ENCODE measurements at places on chromosomes 1 and 21.

DNA sequence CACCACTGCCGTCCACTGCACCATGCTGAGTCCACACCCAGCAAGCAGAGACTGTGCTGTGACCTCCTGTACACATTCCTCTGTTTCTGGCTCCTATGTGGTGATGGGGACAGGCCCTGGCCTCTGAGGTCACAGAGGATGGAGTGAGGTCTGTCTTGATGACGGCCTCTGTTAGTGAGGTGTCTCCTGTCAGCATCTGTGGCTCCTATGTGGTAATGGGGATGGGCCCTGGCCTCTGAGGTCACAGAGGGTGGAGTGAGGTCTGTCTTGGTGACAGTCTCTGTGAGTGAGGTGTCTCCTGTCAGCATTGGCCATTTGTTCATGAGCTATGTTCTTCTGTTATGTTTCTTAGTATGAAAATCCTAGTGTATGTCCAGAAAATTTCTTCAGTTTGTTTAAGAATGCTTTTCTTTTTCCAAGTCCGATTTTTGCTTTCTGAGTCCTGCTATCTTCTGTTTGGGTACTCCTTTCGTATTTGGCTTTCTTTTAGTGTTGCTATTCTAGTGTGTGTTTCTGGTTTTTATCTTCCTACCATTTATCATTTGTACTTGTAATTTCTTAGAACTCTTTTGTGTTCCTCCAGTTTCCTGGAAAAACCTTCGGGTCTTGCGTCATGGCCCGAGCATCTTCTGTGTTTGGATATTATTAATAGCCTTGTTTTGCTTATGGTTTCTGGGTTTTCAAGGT, 13.4 kb downstream of the SNAP47 start:
- H3K27me3 ChIP-seq = no peaks in the 10 kb centered on the region
- H3K36me3 ChIP-seq = peaks cover 20% of the 10 kb centered on the region
- peaks cover 14% of the 10 kb centered on the region for H3K4me1 ChIP-seq
- H3K4me3 ChIP-seq = peak overlapping the region; percentile 42

GRCh38 chr1:38500891-38501290, 358.7 kb downstream of the RRAGC start:
- no peak for DNase-seq
- no peaks in the 10 kb centered on the region for H3K36me3 ChIP-seq
- H3K4me1 ChIP-seq = no peaks in the 10 kb centered on the region
- H3K27ac ChIP-seq = no peak overlapping the region
- H3K27me3 ChIP-seq = peaks cover 71% of the 10 kb centered on the region
- no peak overlapping the region for H3K4me3 ChIP-seq

GRCh38 chr1:31609514-31610118, 7.9 kb upstream of the HCRTR1 start:
- H3K4me3 ChIP-seq = no peak overlapping the region
- no peaks in the 10 kb centered on the region for H3K4me1 ChIP-seq
- H3K27ac ChIP-seq = no peak overlapping the region

GRCh38 chr1:159177272-159177907, 6.0 kb downstream of the CADM3 start:
- no peak overlapping the region for H3K27ac ChIP-seq
- H3K4me3 ChIP-seq = no peak overlapping the region
- H3K27me3 ChIP-seq = peaks cover 78% of the 10 kb centered on the region

DNA sequence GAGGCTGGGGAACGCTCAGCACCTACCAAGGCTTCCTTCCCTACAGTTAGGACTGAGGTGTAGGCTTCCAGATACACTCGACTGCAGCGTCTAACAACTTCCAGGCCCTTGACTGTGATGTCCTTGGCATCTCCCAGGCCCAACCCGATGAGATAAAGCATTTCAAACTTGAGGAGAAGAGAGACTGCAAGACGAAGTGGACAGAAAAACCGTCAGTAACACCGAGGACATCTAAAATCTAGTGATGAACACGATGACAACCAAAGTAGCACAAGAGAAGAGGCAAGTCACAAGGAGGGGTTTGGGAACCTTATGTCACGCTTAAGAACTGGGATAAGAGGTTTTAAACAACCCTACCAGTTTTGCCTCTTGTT, 314 bp downstream of the DPH5 start:
- H3K4me3 ChIP-seq = peak overlapping the region; percentile 93
- peak overlapping the region; percentile 96 for H3K27ac ChIP-seq
- peaks cover 11% of the 10 kb centered on the region for H3K36me3 ChIP-seq
- H3K27me3 ChIP-seq = no peaks in the 10 kb centered on the region
- peak; percentile 8 for DNase-seq

GRCh38 chr1:67173988-67174387, 7.7 kb downstream of the IL23R start:
- H3K4me3 ChIP-seq = no peak overlapping the region
- H3K4me1 ChIP-seq = peaks cover 36% of the 10 kb centered on the region
- peaks cover 26% of the 10 kb centered on the region for H3K36me3 ChIP-seq

DNA sequence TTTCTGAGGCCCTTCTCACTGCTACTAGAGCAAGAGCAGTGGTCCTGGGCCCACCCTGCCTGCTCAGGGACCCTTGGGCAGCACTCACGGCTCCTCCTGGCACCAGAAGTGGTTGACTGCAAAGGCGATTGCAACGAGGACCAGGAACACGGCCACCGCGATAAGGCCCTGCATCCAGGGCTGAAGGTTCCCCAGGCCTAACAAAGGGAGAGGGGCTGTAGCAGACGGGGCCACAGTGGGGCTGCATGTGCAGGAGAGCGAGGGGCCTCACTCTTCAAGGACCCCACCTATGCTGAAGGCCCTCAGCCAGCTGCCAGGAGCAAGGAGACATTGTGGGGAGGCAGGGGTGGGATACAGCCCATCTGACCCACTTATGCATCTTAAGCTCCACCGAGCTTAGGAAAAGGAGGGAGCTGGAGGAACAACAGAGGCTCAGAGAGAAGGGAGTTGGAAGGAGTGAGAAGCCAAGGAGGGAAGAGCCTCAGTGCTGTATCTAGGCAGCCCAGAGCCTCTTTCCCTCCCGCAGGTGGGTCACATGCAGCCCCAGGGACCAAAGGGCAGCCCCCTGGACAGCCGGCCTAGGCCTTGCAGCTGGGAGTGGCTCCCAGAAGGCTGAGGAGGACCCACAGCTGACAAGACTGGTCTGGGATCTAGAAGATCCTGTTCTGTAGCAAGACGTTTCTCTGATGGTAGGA, 2.5 kb downstream of the PDZK1IP1 start:
- no peak overlapping the region for H3K27ac ChIP-seq
- H3K4me3 ChIP-seq = no peak overlapping the region
- H3K27me3 ChIP-seq = peaks cover 13% of the 10 kb centered on the region

DNA sequence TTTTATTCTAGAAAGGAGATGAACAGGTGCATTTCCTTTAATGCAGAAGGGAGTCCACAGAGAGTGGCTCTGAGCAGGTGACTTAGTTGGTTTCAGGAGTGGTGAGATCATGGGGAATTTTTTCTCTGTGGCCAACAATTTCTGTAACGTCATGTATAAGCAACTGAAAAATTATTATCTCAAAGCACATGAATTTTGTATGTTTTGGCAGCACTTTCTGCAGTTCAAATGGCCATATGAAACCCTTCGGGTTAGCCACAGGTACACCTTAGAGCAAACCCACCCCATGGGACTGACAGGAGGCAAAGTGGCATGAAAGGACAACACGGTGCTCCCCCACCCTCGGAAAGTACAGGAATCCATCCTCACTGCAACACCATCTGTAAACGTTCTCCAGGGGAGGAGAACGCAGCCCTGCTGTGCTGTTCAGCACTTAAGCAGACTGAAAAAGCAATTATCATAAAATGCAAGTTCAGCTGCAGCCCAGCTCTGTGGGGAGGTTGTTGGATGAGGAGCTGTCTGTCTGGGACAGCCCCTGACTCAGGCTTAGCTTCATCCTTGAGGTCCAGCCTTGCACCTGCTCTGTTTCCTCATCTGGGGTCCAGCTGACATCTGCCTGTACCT, 55.8 kb upstream of the CLDN14 start:
- H3K36me3 ChIP-seq = no peaks in the 10 kb centered on the region
- peaks cover 12% of the 10 kb centered on the region for H3K27me3 ChIP-seq
- H3K4me1 ChIP-seq = no peaks in the 10 kb centered on the region
- H3K4me3 ChIP-seq = no peak overlapping the region
- DNase-seq = no peak

- H3K27me3 ChIP-seq = no peaks in the 10 kb centered on the region
- H3K4me1 ChIP-seq = peaks cover 30% of the 10 kb centered on the region
- H3K4me3 ChIP-seq = peak overlapping the region; percentile 60
- peak; percentile 39 for DNase-seq
- H3K36me3 ChIP-seq = peaks cover 9% of the 10 kb centered on the region
Measured at GRCh38 chr1:117644696-117645311, 39.0 kb downstream of the TENT5C start.

GRCh38 chr1:93576346-93576745, 105.3 kb downstream of the BCAR3 start:
- no peak for DNase-seq
- no peaks in the 10 kb centered on the region for H3K27me3 ChIP-seq
- H3K27ac ChIP-seq = no peak overlapping the region
- no peaks in the 10 kb centered on the region for H3K4me1 ChIP-seq
- no peaks in the 10 kb centered on the region for H3K36me3 ChIP-seq

GRCh38 chr1:165840423-165840822, 13.0 kb downstream of the UCK2 start:
- no peaks in the 10 kb centered on the region for H3K36me3 ChIP-seq
- peaks cover 23% of the 10 kb centered on the region for H3K4me1 ChIP-seq
- H3K27me3 ChIP-seq = no peaks in the 10 kb centered on the region
- H3K27ac ChIP-seq = no peak overlapping the region

DNA sequence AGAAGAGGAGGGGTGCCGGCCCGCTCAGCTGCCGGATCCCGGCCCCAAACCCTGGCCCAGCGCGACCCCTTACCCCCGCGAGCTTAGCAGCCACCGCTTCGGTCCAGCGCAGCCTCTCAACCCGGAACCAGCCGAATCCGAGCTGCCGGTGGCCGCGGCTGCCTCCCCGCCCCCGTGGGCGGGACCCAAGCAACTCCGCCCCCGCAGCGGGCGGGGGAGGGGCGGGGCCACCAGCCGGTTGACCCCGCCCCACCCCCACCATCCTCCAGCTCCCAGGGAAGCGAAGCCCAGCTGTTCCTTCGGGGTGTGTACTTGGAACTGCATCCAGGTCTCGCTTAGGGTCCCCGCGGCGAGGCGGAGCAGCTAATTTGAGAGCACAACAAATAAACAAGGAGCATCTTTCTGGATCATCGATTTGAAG, at the start of gene TRIM62:
Gene TRIM62 (minus strand): TSS at position 123 of the 421 bp plus-strand sequence. CDS start 611 bp downstream, outside the sequence.
- H3K27ac ChIP-seq = no peak within 1 kb of the TSS
- peaks cover 33% of the 10 kb centered on the region for H3K4me1 ChIP-seq
- H3K36me3 ChIP-seq = peaks cover 12% of the 10 kb centered on the region

All from effector memory CD8-positive, alpha-beta T cell (primary cell).